Bronchial epithelial cell (primary cell): ENCODE measurements at places on chromosomes 4 and X. TPM values are rescaled to one million over a fixed set of nuclear protein-coding genes. Genes with fewer than 3 reads are reported as not detected.

DNA sequence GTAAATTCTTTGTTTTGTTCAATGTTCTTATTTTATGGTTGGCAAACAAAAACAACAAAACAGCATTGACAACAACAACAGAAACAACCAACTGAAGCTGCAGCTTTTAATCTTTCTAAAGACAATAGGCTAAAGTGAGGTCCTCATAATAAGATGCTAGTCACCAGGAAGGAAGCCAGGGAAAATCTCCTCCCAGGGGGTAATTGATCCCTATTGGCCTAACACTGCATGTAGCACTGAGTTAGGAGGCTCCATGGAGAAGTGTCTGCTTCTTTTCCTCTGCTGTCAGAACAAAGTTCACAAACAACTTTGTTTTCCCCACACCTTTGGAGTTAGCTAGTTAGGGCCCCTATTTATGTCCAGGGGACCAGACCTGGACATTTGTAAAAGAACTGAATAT lies 4.7 kb upstream of the LRAT start:
- DNase-seq = no peak

- DNase-seq = no peak
These were observed 584.8 kb upstream of the INTU start for GRCh38 chr4:127047930-127048329.

GRCh38 chr4:84753321-84753972 lies 170.5 kb downstream of the CDS1 start:
- no peak for DNase-seq

DNA sequence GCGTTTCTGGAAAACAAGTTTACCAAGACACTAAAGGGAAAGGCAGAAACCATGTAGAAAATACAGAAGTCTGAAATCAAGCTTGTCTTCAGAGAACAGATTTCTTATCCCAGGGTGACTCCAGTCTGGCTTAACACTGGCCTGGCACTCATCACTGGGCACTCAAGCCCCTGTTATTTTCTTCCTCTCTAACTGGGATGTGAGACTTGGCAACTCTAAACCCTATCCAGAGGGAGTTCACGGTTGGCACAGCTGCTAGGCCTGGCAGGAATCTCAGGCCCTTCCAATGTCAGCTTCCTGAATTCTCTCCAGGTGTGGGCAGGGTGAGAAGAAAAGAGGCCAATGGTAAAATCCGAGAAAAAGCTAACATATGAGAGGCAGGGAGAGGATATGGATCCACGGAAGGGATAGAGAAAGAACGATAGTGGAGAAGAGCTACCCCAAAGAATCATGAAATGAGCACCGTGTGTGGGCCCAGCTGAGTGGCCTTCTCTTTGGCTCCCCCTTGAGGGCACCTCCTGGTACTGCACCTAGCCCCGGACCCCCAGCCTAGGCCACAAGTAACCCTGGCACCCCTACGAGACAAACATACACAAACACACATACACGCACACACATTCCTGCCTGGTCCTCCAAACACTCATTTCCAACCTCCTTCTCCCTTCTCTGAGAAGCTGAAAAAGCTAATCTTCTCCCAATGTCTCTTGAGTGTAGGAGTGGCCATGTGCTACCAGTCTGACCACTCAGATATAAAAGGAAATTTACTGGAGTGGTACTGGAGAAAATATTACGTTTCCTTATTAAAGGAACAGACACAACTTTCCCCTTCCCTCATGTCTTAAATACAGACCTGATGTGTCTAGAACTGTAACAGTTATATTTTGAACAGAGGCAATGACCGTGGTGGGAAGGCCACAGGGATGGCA lies 16.6 kb upstream of the PTCHD1 start:
- no peak for DNase-seq

DNA sequence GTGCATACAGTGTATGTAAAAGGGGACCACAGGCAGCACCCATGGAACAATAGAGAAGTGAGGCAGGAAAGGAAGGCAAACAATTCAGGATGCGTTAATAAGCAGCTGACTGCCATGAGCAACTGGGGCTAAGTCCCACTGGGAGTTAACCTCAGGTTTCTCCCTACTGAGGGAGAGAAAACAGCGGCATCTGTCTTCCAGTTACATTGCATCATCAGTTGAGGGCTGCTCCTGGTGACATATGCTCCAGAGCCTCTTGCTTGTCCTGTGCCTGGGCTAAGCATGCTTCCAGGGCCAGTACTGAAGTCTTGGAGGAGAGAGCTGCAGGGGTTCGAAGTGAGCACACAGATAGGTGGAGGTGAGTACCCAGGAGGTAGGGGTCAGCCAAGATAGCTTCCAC lies 24.3 kb downstream of the RAI2 start:
- no peak for DNase-seq

DNA sequence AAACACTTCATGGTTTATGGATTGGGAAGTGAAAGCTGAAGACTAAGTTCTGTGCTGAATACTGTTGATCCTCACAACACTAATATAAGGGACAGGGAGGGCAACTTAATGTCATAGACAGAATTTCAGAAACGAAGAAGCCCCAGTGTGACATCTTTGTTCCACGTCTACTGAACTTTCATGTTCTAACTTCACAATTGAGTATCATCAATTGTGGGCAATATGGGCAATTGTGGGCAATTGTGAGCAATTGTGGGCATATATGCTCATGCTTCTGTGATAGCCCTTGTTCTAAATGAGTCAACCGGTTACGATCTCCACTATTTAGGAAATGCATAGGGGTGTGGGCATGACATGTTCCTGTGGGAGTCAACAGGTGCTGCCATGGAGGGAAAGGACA lies 33.7 kb downstream of the CYBB start:
- DNase-seq = no peak

DNA sequence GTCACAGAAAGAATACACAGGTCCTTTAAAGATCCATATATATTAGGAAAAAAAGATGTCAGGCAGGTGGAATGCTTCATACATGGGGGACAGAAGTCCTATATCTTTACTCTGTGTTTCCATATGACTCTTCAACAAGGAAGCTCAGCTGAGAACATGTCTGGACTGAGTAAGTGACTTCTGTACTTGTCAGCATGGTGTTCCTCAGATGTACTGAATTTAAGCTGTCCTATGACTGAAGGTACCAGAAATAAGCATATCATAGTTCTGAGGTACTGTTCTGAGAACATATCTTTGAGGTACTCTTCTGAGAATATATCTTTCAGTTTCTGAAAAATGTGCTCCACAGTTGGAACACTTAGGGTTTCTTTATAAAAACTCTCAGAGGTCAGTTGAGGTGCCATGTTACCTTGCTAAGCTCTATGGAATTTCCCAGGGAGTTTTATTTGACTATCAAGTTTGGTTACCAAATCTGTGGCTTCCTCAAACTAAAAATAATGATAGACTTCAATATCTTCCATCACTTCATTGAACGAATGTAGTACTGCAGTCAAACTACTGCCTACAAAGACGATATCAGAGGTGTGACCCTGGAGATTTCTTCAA lies 597.2 kb upstream of the GNPDA2 start:
- no peak for DNase-seq

- DNase-seq = no peak
These were observed 408.0 kb upstream of the SPOCK3 start for GRCh38 chr4:167642250-167642649.

DNA sequence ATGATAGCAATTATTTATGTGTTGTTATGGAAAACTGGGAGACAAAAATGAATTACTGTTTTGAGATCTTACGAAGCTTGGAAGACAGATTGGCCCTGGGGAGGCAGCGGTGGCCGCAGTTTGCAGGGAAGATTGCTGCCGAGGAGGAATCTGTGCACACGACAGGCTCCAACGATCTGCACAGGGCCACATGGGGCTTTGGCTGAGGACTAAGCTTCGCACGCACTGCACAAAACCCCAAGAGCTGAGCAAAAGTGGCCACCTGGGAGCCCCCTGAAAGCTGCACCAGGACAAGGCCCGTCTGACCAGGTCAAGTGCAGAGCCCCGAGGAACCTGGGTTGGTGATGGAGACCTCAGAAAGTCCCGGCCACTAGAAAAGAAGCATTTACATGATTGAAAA lies 5.2 kb upstream of the PDE6B start:
- no peak for DNase-seq

GRCh38 chrX:23621621-23622265 lies 45.5 kb upstream of the PRDX4 start:
- no peak for DNase-seq

DNA sequence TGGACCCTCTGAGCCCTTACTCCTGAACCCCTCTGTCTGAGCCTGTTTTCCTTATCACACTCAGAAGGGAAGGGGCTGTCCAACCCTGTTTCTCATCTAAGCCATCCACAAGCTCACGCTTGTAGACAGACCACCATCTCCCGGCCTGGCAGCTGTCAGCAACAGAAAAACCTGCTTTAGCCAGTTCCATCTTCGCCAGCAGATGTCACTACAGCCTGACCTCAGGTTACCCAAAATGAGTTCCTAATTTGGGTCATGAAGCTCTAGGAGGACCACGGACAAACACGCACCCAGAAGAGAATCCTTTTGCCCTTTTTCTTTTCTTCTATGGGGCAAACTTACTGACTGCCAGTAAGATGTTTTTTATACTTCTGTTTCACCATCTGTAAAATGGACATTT lies 445.4 kb downstream of the BCOR start:
- no peak for DNase-seq

- peak; percentile 4 for DNase-seq
These were observed 47.8 kb downstream of the ZCCHC13 start for GRCh38 chrX:74351760-74352159.

DNA sequence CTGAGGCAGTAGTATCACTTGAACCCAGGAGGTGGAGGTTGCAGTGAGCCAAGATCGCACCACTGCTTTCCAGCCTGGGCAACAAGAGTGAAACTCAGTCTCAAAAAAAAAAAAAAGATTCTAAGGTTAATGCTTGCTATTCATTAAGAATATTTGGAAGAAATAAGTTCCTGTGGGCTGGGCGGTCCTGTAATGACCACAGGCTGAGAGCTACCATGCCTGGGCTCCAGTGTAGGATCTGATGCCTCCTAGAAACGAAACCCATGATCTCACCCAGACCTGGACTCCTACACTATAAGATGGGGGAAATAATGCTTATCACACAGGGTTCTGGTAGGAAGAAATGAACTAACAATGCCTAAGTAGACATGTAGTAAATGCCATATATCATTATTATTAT lies 17.8 kb downstream of the TMEM192 start:
- no peak for DNase-seq

DNA sequence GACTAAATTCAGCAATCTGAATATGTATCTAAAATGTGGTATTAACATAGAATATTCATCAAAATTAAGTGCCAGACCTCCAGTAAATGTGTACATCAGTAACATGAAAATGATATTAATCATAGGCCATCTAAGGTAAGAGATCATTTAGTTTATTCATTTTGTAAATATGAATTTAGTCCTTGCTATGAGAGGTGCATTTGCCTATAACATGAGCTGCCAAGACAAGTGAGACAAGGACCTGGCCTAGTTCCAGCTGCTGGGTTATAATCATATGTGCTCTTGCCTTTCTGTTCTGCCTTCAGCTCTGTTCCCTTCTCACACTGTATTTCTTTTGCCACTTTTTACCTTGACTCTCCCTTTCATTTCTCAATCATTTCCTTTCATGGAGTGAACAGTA lies 160.0 kb downstream of the STIM2 start:
- no peak for DNase-seq

- DNase-seq = no peak
These were observed 79.4 kb downstream of the RPS6KA6 start for GRCh38 chrX:84108584-84108983.

DNA sequence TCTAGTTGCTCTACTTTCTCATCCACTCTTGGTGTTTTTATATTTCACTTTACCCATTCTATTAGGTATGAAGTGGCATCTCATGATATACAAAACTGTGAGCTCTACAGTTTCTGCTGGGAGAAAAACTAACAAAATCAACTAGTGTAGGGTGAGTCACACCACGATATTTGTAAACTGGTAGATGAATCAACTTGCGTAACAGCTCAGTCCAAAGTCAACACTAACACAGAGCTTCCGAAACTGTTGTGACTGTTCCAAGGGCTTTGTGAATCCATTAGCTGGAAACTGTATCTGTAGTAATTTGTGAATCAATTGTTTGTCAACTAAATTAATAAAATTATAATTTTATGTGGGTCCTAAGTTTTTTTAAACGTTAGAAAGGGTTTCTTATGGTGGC lies 119.8 kb upstream of the TSPAN5 start:
- peak; percentile 96 for DNase-seq

- peak; percentile 22 for DNase-seq
These were observed 6.1 kb downstream of the CXCL10 start for GRCh38 chr4:76017056-76017686.

- no peak for DNase-seq
These were observed 74.5 kb downstream of the MGST2 start for GRCh38 chr4:139740121-139740520.

GRCh38 chr4:98343626-98344025 lies 82.4 kb downstream of the RAP1GDS1 start:
- no peak for DNase-seq

DNA sequence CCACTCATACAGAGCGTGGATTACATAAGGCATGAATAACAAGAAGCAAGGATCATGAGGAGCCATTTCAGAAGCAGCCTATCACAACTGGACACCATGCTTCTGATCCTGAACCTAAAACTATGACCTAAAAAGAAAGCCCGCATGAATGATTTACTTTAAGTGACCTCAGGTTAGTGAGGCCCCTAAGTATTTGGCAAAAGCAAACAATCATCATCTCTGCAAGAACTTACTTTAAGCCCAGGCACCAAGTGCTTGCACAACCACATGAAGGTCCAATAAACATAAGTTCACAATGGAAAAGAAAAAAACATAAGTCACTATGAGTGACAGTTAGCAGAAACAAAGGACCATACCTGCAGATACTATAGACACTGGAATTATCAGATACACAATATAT lies 7.9 kb upstream of the MBTPS2 start:
- no peak for DNase-seq

- DNase-seq = peak; percentile 17
These were observed 159.6 kb upstream of the ANK2 start for GRCh38 chr4:112889619-112890527.

PSAPL1 gene
- total RNA-seq = 0.26 TPM in 1 of 2 replicates, not detected in the other

PAK3 gene
- under 0.01 TPM in 1 of 2 replicates, not detected in the other for total RNA-seq

BEND2 gene
- total RNA-seq = not detected in 2 replicates

FAM156B gene
- 6.8 and 7.7 TPM in 2 replicates for total RNA-seq

CSAG2 gene
- not detected in 2 replicates for total RNA-seq

CTBP1 gene
- total RNA-seq = 173 and 179 TPM in 2 replicates

ENPP6 gene
- total RNA-seq = not detected in 2 replicates

UGDH gene
- total RNA-seq = 43.1 and 65.0 TPM in 2 replicates

SMR3B gene
- not detected in 2 replicates for total RNA-seq

ERCC6L gene
- total RNA-seq = under 0.01 and 0.13 TPM in 2 replicates

S100P gene
- total RNA-seq = 641 and 928 TPM in 2 replicates

SSX1 gene
- total RNA-seq = not detected in 2 replicates

FAM9C gene
- not detected in 2 replicates for total RNA-seq

KCND1 gene
- 0.26 and 0.64 TPM in 2 replicates for total RNA-seq

MAGEA6 gene
- not detected in 2 replicates for total RNA-seq

AKAP14 gene
- total RNA-seq = not detected in 2 replicates

TLL1 gene
- total RNA-seq = 0.13 and 0.53 TPM in 2 replicates
